SJSA1 (cell line): ENCODE measurements at places on chromosomes 2 and 18. TPM values are rescaled to one million over a fixed set of nuclear protein-coding genes. Genes with fewer than 3 reads are reported as not detected.
A peak's percentile ranks its signal among the peaks of the same experiment; 100 is the strongest.

DNA sequence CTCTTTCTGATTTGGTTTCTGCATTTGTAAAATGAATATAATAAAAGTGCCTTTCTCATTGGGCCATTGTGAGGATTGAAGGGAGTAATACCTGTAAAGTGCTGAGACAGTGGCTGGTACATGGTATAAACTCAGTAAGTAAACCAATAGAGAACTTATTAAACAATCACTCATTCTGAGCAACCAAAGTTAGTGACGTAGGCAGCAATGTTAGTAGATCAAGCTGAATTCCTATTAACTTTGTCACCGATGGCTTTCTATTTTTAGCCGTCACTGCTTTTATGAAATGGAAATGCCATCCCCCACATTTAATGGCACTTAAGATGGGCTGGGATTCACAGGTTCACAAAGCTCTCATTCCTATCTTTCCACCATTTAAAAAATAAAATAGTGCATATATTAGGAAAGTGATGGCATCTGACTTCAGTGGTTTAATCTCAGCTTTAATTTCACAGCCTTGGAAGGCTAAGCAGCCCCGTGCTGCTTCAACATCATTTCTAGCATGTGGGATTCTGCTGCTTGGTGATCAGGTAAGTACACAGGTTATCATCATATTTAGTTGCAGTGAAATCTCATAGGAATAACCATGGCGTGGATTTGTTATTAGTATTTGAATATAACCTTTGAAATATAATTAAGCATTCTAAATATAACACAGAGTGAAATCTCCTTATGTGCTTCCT, 17.6 kb upstream of the PPP4R1 start:
- H3K27me3 ChIP-seq = no peaks in the 10 kb centered on the region
- H3K27ac ChIP-seq = peak overlapping the region; percentile 77
- H3K4me1 ChIP-seq = peaks cover 38% of the 10 kb centered on the region
- H3K36me3 ChIP-seq = no peaks in the 10 kb centered on the region
- peak; percentile 73 for DNase-seq

- no peaks in the 10 kb centered on the region for H3K4me1 ChIP-seq
- no peak for DNase-seq
- H3K27ac ChIP-seq = no peak overlapping the region
- no peaks in the 10 kb centered on the region for H3K27me3 ChIP-seq
- H3K36me3 ChIP-seq = no peaks in the 10 kb centered on the region
Measured at GRCh38 chr2:6459138-6459537, 406.6 kb downstream of the CMPK2 start.

- H3K27me3 ChIP-seq = no peaks in the 10 kb centered on the region
- H3K4me3 ChIP-seq = no peak overlapping the region
- peak overlapping the region; percentile 88 for H3K27ac ChIP-seq
- peak; percentile 70 for DNase-seq
- H3K36me3 ChIP-seq = no peaks in the 10 kb centered on the region
Measured at GRCh38 chr2:143645921-143646645, 516.9 kb downstream of the ARHGAP15 start.

GRCh38 chr2:8989536-8990079, 13.9 kb downstream of the MBOAT2 start:
- H3K4me1 ChIP-seq = peaks cover 6% of the 10 kb centered on the region; the same call in 1 of the 2 replicates
- no peak overlapping the region for H3K27ac ChIP-seq
- no peak for DNase-seq
- H3K27me3 ChIP-seq = no peaks in the 10 kb centered on the region
- H3K4me3 ChIP-seq = no peak overlapping the region
- no peaks in the 10 kb centered on the region for H3K36me3 ChIP-seq

- DNase-seq = no peak
- H3K27ac ChIP-seq = peak overlapping the region; percentile 96
- H3K4me3 ChIP-seq = no peak overlapping the region
- peaks cover 12% of the 10 kb centered on the region for H3K36me3 ChIP-seq
- peaks cover 73% of the 10 kb centered on the region for H3K4me1 ChIP-seq
- H3K27me3 ChIP-seq = no peaks in the 10 kb centered on the region
Measured at GRCh38 chr2:105324101-105324500, 5.4 kb downstream of the TGFBRAP1 start.

DNA sequence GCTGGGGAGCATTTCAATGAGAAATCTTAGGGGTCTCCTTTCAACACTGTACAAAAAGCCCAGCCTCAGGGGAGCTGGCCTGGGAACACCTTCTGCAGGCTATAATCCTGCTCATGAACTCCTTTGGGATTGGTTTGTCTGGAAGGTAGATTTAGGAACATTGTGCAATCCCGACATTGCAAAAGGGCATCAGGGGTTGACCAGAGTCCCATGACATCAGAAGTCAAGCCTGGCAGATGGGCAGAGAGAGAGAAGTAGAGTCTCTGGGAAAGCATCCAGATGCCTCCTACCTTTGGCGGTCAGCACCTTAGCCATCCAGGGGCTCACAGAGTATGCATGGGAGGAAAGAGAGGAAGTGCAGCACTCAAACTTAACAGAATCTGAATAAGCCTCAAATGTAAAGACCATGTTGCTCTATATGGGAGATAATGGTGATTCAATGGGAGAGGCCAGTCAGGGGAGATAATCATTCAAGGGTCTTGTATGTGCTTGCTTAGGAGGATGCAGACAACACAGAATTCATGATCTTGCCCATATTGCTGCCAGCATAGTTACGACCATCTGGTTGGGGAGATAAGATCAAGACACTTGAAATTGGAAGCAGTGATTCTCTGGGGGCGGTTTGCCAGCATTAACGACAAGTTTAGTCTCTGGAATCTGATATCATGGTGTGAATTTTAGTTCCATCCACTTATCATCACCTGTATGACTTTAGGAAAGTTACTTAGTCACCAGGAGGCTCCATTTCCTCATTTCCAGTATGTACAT, 58.3 kb upstream of the UPP2 start:
- no peaks in the 10 kb centered on the region for H3K4me1 ChIP-seq
- no peak overlapping the region for H3K27ac ChIP-seq
- no peak for DNase-seq
- no peaks in the 10 kb centered on the region for H3K27me3 ChIP-seq

- no peak overlapping the region for H3K27ac ChIP-seq
- H3K27me3 ChIP-seq = no peaks in the 10 kb centered on the region; the same call in 1 of the 2 replicates
- DNase-seq = no peak
- no peak overlapping the region for H3K4me3 ChIP-seq
- peaks cover 8% of the 10 kb centered on the region; the same call in 1 of the 2 replicates for H3K4me1 ChIP-seq
Measured at GRCh38 chr18:45330170-45330594, 285.1 kb upstream of the SLC14A2 start.

- DNase-seq = no peak
- no peaks in the 10 kb centered on the region for H3K36me3 ChIP-seq
- H3K27ac ChIP-seq = no peak overlapping the region
- H3K27me3 ChIP-seq = peaks cover 50% of the 10 kb centered on the region
- peaks cover 17% of the 10 kb centered on the region for H3K4me1 ChIP-seq
Measured at GRCh38 chr2:232522623-232523401, 2.6 kb downstream of the PRSS56 start.

DNA sequence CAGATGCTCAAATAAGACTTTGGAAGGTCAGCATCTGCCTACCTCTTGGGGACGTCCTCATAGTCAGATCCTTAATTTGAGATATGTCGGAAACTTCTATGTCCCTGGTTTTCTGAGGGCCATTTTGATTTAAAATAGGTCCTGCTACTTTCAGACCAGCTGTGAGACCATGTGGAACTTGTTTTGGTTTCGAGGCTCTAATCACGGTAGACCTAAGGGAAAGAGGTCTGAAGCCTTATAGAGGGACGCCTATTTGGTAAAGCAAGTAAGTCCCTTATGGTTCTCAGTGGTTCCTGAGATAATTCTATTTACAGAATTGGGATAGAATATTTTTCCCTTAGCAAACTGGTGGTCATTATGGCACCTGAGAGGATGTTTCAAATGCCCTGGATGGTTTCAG, 75.1 kb downstream of the RFTN2 start:
- no peaks in the 10 kb centered on the region for H3K27me3 ChIP-seq
- H3K36me3 ChIP-seq = no peaks in the 10 kb centered on the region
- H3K4me3 ChIP-seq = no peak overlapping the region
- DNase-seq = no peak

- no peak overlapping the region for H3K4me3 ChIP-seq
- H3K27me3 ChIP-seq = no peaks in the 10 kb centered on the region
- H3K27ac ChIP-seq = no peak overlapping the region
- no peaks in the 10 kb centered on the region for H3K36me3 ChIP-seq
- no peaks in the 10 kb centered on the region for H3K4me1 ChIP-seq
- no peak for DNase-seq
Measured at GRCh38 chr2:129619471-129619870, 360.0 kb upstream of the RAB6C start.

DNA sequence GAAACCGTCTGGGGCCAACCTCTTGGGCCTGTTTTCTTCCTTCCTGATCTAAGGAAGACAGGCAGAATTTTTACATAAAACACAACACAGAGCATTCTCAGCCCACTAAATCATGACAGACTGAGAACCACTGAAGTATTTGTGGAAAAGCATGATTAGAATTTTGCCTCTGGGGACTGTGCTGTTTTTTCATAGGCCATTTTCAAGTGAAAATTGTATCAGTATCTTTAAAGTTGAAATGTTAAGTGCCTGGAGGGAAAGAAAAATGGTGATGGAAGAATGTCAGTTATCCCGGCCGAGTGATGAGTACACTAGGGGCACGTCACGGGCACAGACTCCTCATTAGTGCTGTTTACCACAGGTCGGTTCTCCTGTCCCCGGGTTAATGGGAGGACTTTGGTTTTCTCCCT, 36.9 kb downstream of the EHD3 start:
- H3K27ac ChIP-seq = no peak overlapping the region
- H3K4me1 ChIP-seq = no peaks in the 10 kb centered on the region
- H3K27me3 ChIP-seq = no peaks in the 10 kb centered on the region
- H3K36me3 ChIP-seq = peaks cover 4% of the 10 kb centered on the region; the same call in 1 of the 2 replicates
- no peak for DNase-seq

- H3K36me3 ChIP-seq = peaks cover 7% of the 10 kb centered on the region; the same call in 1 of the 2 replicates
- peaks cover 15% of the 10 kb centered on the region for H3K4me1 ChIP-seq
- H3K27ac ChIP-seq = no peak overlapping the region
- H3K4me3 ChIP-seq = peak overlapping the region; percentile 87
- DNase-seq = no peak
- no peaks in the 10 kb centered on the region for H3K27me3 ChIP-seq
Measured at GRCh38 chr2:239399921-239400595, 762 bp downstream of the HDAC4 start.

DNA sequence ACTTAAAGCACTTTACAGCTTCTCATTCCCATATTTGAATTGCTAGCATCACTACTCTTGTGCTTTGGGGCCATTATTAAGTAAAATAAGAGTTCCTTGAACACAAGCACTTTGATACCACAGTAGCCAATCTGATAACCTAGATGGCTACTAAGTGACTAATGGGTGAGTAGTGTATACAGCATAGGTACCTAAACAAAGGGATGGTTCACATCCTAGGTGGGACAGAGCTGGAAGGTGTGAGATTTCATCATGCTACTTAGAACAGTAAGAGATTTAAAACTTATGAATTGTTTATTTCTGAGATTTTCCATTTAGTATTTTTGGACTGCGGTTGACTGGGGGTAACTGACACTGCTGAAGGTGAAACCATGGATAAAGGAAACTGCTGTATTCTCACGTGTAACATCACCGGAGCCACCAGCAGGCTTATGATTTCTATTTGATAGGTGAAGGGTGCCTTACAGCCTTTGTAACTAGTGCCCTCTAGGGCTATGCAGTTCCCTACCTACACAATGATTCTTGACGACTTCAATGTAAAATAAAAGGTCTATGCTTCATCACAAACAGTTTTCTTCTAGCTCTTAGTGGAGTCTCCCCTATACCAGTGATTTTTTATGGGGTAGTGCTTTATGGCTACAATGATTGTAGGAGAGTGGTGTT, 22.1 kb upstream of the CRIM1 start:
- H3K36me3 ChIP-seq = no peaks in the 10 kb centered on the region
- H3K27ac ChIP-seq = no peak overlapping the region
- no peak overlapping the region for H3K4me3 ChIP-seq
- H3K4me1 ChIP-seq = peaks cover 47% of the 10 kb centered on the region
- no peaks in the 10 kb centered on the region for H3K27me3 ChIP-seq

- no peak overlapping the region for H3K4me3 ChIP-seq
- no peaks in the 10 kb centered on the region for H3K27me3 ChIP-seq
- H3K36me3 ChIP-seq = no peaks in the 10 kb centered on the region
- H3K27ac ChIP-seq = no peak overlapping the region
Measured at GRCh38 chr2:38182492-38183003, 106.6 kb upstream of the CYP1B1 start.

DNA sequence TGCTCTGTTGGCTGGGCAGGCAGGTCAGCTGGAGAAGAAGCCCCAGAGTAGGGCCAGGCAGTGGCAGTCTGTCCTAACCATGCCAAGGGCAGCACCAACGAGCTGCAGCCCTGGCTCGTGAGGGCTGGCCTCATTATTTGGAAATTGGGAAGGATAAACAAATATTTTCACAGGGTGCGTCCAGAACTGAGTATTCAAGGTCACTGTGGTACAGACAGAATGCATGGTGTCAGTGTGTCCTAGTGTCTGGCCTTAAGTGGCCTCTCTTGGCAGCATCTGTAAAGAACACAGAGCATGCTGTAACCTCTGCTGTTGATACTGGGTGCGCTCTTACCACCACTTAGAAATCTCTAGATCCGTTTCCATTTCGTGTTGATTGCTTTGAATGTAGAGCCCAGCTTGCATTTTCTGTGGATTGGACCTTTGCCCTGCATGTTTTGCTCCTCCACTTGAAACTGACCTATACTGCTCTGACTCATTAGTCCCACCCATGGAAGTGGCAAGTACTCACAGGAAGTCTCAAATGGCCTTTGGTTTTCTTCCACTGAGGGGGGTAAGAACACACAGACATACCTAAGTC, 88.2 kb downstream of the GREB1L start:
- peaks cover 10% of the 10 kb centered on the region for H3K4me1 ChIP-seq
- no peaks in the 10 kb centered on the region for H3K36me3 ChIP-seq
- peaks cover 5% of the 10 kb centered on the region; the same call in 1 of the 2 replicates for H3K27me3 ChIP-seq
- H3K27ac ChIP-seq = no peak overlapping the region
- peak; percentile 16 for DNase-seq

GRCh38 chr18:59067873-59068272, 71.8 kb upstream of the SEC11C start:
- H3K27me3 ChIP-seq = no peaks in the 10 kb centered on the region
- no peaks in the 10 kb centered on the region for H3K36me3 ChIP-seq
- peaks cover 14% of the 10 kb centered on the region for H3K4me1 ChIP-seq
- no peak for DNase-seq
- H3K27ac ChIP-seq = no peak overlapping the region

DNA sequence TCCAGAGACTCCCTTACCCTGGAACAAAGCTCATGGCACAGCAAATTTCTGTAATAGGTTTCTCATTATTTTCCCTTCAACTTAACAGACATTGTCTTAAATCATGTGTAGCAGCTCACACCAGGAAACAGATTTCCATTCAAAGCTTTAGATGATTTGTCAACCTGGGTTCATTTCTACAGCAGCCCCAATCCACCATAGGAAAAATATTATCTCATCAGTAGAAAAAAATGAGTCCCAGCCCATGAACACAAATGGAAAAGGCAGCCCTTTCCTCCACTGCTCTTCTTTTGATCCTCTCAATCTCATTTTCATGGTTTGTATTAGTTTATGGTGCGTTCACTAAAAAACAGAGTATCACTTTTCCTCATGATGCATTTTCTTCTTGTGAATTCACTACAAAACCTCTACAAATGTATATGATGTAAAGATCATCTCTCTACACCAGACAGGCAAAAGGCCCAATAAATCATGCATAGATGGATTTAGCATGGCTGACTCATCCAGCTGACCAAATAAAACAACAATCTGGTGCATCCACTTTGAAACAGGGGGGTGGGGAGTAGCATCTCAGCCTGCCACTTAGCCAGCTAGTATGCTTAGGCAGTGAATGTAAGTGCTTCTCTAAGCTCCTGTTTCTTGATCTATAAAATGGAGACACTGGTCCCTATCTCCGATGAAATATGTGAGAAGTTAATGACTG, 78.6 kb downstream of the SATB2 start:
- peaks cover 50% of the 10 kb centered on the region for H3K36me3 ChIP-seq
- no peak overlapping the region for H3K4me3 ChIP-seq

RSAD2 gene
- total RNA-seq = not detected in 2 replicates

HS1BP3 gene
- 17.2 and 32.3 TPM in 2 replicates for total RNA-seq

NFU1 gene
- 51.2 and 140 TPM in 2 replicates for total RNA-seq

ADI1 gene
- 78.2 and 82.7 TPM in 2 replicates for total RNA-seq

LIPG gene
- total RNA-seq = 2.0 and 2.2 TPM in 2 replicates

AFF3 gene
- 0.18 TPM in 1 of 2 replicates, not detected in the other for total RNA-seq
